ENCODE measurements at places on chromosomes 12 and 14. TPM values are rescaled to one million over a fixed set of nuclear protein-coding genes. Genes with fewer than 3 reads are reported as not detected.

DNA sequence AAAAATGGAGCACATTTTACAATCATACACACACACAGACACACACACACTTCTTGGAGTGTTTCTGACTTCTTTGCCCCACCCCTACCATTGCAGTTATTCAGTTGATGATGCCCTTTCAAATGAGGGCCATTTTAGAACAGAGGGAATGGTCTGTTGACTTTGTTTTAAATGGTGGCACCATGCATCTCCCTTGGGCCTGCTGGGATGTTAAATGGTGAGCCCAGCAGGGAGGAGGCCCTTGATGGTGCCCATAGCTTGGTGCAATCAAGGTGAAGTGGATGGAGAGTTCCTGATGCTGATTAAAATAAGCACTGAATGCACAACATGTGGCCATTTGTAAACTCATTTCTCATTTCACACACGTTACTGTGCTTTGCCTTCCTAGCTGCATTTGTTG lies 13.3 kb downstream of the C12orf75 start:
- DNase-seq, result no peak

Gene KRT85
- total RNA-seq, result not detected

- DNase-seq, result no peak
These were observed 91.7 kb downstream of the TMX1 start for GRCh38 chr14:51331486-51332367.

GRCh38 chr12:132159555-132160003 lies 15.3 kb downstream of the NOC4L start:
- no peak for DNase-seq

DNA sequence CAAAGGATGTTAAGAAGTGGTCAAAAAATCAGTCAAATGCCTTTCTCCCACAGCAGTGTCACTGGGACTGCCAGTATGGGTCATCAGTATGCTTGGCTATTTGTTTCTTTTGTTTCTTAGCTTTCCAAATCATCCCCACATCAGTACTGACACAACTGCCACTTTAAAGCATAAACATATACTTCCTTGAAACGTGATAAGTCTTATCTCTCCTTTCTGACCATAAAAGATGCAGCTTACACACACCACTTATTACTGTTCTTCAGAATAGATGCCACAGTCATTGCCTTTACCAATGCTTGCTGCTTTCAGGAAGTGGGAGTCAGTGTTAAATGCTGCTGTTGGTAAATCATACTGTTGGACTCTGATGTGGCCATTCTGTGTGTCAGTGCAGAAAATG lies 18.6 kb upstream of the GARIN2 start:
- no peak for DNase-seq

GRCh38 chr12:54294152-54294952 lies 6.5 kb downstream of the NFE2 start:
- peak; percentile 74 for DNase-seq

Gene KCNMB4
- 1.5 TPM for total RNA-seq

DNA sequence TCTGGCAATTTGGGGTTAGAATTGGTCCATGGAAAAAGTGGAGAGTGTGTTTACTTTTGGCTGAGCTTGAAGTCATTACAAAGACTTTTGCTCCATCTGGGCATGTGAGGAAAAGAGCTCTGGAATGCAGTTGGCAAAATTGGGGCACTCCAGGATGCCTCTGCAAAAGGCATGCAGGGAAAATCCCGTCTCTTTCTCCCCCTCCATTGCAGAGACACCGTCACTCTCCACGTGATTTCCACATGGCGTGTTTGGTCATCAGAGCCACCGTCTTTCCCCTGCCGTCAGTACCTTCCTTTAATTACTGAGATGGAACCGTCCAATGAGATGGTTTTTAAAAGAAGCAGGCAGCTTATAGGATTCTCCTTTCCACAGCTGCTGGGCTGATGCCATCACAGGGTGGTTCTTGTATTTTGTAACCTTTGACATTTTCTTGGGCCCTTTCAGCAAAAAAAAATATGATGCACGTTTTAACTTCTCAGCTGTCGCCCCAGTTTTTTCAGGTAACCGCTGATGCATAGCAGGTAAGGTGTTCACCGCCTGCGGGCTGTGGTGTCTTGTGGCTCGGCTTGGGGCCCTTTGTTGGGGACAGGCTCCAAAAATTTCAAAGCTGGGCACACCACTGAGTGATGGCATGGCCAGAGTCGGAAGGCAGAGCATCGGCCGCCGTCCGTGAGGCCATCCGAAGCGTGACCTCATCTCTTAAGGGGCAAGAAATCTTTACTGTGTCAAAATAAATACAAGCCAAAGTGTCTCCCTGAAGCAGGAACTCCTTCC lies 68.4 kb downstream of the CACNA1C start:
- DNase-seq, result no peak

Gene ANO2
- total RNA-seq, result 2.6 TPM

Gene TSPAN31
- 28.9 TPM for total RNA-seq

GRCh38 chr12:76226397-76226796 lies 121.8 kb downstream of the BBS10 start:
- DNase-seq, result no peak

Gene TAS2R8
- total RNA-seq, result not detected

DNA sequence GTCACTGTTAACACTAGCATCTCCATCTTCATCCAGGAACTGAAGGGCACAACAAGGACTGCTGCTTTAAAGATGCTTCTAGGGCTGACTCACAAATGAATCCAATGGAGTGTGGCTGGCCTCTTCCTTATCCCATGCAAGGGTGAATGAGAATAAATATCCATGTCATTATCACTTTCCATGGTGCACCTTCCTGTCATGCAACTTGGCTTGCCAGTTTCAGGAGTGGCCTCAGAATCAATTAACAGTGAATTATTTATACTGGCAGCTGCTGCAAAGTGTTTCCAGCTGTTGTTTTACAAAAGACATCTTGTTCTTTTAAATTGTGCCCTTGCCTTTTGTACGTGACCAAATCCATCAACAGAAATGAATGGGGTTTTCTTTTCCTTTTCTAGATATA lies 499.3 kb upstream of the TMEM132C start:
- no peak for DNase-seq

Gene BDKRB1
- 6.6 TPM for total RNA-seq

DNA sequence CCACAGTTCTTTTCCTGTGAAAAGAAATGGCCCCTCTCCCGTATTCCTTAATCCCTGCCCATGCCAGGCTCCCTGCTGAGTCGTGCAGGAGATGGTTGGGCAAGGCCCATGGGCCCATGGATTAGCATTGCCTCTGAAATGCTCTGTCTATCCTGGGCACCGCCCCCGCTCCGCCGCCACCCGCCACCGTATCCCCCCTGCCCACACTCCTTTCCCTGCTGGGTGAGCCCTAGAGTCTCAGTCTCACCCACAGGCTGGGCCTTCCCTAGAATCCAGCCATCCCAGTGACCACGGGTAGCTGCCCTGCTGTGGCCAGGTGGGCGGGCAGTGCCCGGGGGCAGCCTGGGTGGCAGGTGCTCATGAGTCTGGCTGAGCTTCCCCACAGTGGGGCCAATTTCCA lies 50.6 kb downstream of the TSPAN11 start:
- no peak for DNase-seq

Gene KRT71
- not detected for total RNA-seq

Gene AQP2
- not detected for total RNA-seq

Gene LIMA1
- total RNA-seq, result 279 TPM

- no peak for DNase-seq
These were observed 780.2 kb upstream of the TBX3 start for GRCh38 chr12:115464111-115464581.
